Activated naive CD4-positive, alpha-beta T cell treated with anti-CD3 and anti-CD28 coated beads, Interleukin-2, amount 50 U/mL, for 16 hours (primary cell): ENCODE measurements at places on chromosomes 5 and 9.

DNA sequence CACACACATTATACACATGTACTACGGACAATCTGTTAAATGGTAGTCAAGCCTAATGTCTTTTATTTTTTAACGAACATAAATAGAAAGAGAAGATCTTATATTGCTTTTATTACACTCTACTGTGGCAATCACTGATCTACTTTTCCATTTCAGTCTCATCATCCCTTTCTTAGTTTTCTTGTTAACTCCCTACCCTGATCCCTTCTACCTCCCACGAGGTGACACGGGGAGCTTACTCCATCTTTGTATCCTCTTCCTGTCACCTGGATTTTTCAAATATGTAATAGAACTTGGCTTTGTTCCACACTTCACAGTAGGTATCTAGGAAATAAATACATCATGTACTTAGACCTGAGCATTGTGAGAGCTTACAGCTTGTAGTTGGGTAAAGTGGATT lies 211.0 kb downstream of the PIK3R1 start:
- no peak for DNase-seq

DNA sequence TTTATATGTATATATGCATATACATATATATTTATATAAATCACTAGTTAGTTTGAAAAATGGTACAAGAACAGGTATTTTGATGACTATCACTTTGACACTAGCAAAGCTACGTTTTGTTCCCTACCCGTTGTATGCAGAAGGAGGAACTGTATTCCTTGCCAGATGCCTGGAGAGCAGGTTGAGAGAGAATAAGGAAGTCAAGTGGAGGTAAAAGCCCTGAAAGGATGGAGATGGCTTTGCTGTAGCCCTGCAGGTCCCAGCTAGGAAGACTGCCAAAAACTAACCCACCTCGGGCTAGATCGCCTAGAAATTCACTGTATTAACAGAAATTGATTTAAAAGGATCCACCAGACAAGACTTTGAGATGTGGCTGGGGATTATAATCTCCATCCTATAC lies 229.3 kb downstream of the RFX3 start:
- DNase-seq, result no peak

DNA sequence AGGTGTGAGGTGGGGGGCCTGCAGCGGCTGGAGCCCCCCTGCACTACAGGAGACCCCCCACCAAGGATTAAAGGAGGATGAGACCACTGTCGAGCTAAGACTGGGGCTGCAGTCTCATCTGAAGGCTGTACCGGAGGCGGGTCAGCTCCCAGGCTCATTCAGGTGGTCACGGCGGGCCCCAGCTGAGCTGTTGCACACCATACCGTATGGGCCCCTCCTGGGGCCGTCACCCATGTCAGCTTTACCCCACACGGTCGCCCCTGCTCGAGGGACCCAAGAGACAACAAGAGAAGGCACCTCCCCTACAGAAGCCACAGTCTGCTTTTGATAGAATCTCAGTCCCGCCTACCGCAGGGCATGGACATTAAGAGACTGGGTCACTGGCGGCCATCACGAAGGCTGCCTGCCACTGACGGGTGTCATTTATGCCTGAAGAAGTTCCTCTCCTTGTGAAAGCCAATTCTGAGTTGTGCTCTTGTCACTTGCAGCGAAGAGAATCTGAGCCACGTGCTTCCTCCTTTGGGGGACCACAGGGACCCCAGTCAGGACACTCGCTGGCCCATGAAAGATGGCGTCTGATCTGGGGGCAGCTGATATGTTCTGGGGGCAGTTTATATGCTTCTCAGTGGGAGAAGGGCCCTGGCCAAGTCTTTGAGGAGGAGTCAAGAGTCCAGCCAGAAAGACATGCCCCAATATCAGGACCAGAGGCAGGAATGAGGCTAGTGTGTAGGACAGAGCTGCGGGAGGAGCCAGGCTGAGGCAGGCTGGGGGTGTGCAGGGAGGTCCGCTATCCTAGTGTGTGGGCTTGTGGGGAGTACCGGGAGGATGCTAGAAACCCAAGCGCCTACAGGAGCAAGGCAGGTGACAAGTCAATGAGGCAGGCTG lies 102.4 kb downstream of the ZNF354C start:
- peak; percentile 0 for DNase-seq

DNA sequence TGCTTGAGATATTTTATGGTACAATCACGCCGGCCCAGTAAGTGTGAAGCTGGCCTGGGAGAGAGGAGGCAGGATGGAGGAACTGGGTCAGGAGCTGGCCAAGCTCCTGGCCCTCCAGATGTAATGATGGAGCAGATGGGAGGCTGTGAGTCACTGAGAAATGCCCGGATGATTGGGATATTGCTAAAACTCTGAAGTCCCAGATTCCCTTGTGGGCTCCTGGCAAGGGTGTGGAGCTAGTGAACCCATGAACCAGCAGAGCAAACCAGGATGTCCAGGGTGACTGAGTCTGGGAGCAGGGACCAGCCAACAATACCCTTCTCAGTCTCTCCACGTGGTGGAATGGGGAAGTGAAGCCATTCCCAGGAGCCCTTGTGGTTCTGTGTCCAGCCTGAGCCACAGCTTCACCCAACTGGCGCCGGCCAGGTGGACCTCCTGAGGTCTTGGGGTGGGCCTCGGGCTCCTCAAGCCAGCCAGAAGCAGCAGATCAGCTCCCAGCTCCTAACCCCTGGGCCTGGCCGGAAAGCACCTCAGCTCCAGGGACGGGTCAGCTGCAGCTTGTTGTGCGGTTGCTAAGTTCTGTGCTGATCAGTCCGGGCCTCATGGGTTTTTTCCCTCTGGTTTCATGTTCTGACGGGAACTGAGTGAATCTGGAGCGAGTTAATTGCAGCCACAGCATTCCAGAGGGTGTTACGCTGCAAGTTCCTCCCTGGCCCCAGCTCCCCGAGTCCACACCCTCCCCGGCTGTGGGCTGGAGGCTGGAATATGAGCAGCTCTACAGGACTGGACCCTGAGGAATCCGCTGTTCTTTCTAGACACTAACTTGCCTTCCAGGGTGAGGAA lies 37.6 kb downstream of the DUSP1 start:
- no peak for DNase-seq

GRCh38 chr9:111852291-111852690 lies 44.3 kb upstream of the UGCG start:
- DNase-seq, result no peak

DNA sequence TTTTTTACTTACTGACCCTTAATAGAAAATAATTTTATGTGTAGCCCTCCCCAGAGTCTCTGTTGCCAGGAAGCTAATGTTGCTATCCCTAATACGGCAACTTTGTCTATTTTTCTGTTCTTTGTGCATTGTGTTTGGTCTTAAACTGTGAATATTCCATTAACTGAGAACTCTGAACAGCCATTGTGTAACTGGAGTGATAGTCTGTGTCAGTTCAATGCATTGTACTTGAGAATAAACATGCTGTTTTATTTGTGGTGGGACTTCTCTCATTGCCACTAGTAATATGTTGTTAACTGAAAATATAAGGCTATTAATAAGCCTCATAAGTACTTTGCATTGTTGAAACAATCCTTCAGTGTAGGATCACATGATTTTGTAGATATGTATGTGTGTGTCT lies 278.3 kb upstream of the DMRT1 start:
- DNase-seq, result no peak

DNA sequence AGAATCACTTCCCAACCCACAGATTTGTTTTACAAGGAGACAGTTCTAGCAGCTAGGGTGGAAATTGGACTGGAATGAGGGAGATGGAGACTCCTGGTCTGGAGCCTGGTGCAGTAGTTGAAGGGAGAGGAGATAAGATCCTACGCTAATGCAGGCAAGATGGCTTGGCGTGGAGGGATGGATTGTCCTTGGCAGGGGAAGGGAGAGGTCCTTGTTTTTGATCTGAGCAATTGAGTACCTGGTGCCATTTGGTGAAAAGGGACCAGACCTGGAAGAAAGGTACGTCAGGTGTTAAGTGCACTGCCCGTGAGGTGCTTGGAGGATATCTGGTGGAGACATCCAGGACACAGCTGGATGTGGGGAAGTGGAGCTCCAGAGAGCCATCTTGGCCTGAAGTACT lies 35.7 kb downstream of the ANGPTL2 start:
- no peak for DNase-seq

DNA sequence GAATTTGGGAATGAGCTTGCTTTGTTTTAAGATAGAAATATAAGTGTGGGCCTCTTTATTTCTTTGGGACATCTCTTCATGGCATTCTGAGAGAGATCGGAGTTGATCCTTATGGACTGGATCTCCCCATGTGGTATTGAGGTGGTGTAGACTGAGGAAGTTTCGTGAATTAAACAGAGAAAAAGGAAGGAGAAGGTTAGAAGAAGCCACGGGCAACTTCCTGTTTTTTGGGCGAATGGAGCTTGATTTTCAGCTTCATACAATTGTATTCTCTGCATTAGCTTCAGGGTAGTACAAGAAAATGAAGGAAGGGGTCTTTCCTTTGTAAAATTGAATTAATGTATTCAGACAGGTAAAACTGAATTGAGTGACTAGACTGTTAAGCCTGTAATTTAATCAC lies 70.5 kb upstream of the HMHB1 start:
- no peak for DNase-seq

DNA sequence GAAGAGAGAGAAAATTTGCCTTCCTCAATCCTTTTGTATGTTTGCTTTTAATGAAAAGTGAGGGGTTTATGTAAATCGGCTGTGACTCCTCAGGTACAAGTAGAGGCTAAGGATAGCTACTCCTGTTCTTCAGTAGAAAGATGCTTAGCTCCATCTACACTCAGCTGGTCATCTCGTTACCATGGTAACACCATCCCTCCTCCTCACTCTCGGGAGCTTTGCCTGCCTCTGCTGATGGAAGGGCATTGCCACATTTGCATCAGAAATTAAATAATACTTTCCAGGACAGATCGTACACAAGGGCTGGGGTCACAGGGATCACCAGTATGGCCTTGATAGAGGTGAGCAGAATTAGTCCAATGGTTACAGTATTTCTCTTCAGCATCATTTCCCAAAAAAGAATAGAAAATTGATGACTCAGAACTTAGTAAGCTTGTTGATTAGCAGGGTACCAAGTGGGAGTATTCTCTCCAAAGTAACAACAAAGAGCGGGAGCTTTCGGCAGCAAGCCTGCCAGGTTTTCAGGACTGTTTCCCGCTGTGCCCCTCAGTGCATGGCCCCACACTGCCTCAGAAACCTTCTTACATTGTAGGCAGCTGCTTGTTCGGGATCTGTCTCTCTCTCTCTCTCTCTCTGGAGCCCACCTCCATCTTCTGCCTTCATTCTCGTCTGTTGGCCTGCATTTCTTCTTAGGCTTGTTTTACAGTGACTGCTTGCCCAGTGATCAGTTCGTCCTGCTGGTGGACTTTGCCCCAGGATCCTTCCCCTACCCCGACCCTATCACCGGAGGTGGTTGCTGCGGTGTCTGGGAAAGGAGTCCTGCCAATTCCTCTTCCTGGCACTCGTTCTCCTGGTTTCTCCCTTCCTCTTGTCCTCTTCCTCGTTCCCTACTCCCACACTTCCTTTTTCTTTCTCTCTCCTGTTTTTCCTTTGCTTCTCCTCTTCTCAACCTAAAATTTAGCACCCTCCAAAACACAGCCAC lies 51.9 kb upstream of the SNAPC3 start:
- no peak for DNase-seq

- DNase-seq, result no peak
Measured at GRCh38 chr9:127253446-127253845, 11.1 kb upstream of the GARNL3 start.

DNA sequence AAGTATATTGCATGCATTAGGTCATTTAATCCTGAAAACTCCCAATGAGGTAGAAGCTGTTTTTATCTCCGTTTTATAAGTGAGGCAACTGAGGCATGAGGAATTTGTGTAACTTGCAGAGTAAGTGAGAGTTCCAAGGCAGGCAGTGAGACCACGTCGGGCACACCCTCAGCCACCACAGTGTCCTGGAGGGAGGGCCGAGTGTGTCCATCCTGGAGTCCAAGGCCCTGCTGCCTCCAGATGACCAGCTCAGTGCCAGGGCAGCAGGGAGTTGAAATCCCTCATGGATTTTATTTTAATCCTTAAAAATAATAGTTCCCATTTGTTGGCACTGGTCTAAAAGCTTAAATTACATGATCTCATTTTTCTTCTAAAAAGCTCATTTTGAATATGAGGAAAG lies 104.6 kb upstream of the SMIM23 start:
- DNase-seq, result no peak

- no peak for DNase-seq
Measured at GRCh38 chr5:158056130-158056825, 197.3 kb upstream of the CLINT1 start.

- DNase-seq, result no peak
Measured at GRCh38 chr5:73120222-73121118, at the start of gene TMEM171. TSS of gene TMEM171 (plus strand) at chr5:73120575. CDS start at chr5:73123374, 2,799 bp downstream.

DNA sequence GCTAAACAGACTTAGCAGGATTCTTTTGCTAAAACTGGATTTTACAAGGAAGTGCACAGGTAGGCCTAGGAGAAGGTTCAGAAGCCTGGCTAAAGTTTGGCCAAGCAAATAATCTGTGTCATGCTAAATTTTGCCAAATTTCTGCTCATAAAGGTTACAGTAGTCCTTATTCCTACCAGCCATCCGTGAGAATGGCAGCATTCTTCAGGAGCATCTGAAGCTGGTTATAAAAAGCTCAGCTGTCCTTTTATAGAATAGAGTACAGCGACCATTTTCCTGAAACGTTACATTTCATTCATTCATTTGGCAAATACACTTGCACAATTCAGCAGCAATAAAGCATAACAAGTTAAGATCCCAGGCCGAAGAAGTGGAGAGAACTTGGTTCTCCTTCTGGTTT lies 6.9 kb downstream of the GSN start:
- no peak for DNase-seq

DNA sequence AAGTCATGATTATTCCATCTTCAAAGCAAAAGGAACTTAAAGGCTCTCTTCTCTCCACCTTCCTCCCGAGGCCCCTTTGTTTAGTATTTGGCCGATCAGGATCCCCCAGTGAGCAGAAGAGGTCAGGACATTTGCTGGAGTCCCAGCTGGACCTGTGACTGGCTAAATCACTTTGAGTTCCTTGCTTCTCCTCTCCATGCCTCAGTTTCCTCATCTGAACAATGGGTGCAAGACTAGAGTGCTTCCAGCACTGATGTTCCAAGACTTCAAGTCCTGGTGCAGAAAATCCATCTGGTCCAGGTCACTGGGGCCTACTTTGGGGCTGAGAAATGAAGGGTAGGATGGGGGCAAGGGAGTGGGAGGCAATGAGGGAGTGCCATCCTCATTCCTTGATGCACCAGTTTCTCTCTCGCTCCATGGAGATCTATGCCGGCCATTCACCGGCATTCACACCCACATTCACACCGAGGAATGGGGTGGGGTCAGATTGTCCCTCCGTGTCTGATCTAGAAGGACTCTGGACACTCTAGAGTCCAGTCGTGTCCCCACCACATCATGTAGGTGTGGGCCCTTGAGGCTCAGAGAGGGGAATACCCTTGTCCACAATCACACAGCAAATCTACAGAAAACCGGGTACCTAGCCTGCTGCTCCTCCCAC lies 38.7 kb upstream of the IL17B start:
- no peak for DNase-seq
